Kasumi-1 (cell line): ENCODE measurements at places on chromosomes 12 and 14.

DNA sequence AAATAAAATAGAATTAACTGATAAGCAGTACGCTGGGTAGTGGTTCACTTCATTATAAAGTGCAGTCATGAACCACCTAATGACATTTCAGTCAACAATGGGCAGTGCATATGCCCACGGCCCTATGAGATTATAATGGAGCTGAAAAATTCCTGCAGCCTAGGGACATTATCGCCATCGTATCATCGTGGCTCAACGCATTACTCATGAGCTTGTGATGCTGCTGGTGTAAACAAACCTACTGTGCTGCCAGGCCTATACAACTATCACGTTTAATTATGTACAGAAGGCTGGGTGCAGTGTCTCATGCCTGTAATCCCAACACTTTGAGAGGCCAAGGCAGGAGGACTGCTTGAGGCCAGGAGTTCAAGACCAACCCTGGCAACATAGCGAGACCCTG lies 62.3 kb upstream of the TMEM263 start:
- no peak for DNase-seq

DNA sequence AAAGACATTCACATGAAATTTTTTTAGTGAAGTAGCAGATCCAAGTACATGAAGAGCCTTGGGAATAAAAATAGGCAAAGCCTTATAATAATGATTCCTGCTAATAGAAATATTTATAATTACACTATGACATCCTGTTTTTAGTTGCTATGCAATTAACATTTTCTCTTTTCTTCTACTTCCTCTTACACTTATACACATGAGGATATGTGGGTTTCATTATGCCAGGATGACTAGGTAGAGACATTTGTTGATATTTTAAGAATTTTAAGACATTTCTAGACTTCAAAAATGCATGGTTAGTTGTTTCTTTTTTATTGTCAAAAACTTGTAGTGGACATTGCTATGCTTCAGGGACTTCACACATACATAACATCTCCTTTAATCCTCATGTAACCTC lies 326.8 kb downstream of the SYT1 start:
- peak; percentile 6 for DNase-seq

- DNase-seq: no peak
These were observed 8.2 kb downstream of the KRT4 start for GRCh38 chr12:52805739-52806138.

DNA sequence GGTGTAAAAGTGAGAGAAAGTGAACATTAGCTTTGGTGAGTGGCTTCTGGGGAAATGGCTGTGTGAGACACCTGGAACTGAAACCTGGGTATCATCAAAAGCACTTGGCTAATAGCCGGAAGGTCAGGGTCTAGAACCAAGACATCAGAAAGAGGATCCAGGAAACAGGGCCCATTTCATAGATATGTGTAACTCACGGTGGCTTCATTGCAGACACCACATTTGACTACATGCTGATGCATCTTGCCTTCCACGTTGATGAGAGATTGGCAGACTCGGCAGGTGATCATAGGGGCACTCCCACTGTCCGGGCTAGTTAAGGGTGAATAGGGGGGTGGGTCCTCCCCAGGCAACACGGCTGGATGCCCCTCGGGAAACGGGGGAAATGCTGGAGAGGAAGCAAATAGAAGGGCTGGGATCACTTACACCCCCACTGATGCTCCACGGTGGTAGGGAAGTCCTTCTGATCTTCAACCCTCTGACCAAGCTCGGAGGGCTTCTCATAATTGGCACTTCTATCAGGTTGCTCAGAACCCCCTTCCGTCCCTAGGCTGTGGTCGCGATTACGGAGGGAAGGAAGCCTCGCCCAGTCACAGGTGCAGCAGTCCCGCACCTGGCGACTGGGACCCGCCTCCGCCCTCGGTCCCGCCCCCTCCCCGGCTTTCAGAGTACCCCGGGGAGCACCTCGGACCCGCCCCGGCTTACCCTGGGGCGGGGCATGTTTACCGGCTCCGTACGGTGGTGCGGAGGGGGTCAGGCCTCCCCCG lies 593 bp downstream of the PIP4P1 start:
- no peak for DNase-seq

DNA sequence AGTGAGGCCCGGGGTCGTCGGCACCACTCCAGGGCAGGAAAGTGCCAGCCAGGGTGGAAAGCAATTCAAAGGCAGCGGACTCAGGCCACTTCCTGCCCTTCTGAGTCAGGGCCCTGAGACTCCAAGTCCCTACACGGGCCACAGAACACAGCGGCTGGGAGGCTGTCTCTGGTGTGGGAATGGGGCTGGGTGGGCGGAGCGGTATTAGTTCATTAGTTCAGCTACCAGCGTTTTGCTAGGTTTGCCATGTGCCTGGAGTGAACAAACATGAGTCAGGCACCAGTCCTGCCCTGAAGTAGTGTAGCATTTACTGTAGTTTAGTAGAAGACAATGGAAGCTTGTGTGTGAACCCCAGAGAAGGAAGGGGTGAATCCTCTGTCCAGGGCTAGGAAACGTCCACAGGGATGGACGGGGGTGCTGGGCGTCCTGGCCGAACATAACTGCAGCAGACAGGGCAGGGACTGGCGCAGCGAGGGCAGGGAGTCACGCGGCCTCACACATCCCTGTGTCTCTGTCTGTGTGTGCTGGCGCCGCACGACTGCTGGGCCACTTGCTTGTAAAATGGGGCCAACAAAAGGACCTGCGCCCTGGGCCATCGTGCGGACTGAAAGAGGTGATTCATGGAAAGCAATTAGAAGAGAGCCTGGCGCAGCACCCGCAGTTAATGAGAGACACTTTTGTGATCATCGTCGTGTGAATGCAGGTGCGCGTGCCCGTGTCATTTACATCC lies 186.4 kb upstream of the PRMT8 start:
- no peak for DNase-seq

- DNase-seq: no peak
These were observed 109.5 kb downstream of the ZFP36L1 start for GRCh38 chr14:68683326-68683725.

GRCh38 chr14:74507840-74508239 lies 14.3 kb downstream of the ISCA2 start:
- DNase-seq: no peak
